ENCODE measurements at places on chromosomes 7 and 10.

- no peak for DNase-seq
Observed at GRCh38 chr7:51706851-51707250, 390.2 kb upstream of the COBL start.

- DNase-seq: no peak
Observed at GRCh38 chr7:14420768-14421167, 431.3 kb upstream of the ETV1 start.

- DNase-seq: no peak
Observed at GRCh38 chr10:132582771-132583170, 45.2 kb downstream of the INPP5A start.

DNA sequence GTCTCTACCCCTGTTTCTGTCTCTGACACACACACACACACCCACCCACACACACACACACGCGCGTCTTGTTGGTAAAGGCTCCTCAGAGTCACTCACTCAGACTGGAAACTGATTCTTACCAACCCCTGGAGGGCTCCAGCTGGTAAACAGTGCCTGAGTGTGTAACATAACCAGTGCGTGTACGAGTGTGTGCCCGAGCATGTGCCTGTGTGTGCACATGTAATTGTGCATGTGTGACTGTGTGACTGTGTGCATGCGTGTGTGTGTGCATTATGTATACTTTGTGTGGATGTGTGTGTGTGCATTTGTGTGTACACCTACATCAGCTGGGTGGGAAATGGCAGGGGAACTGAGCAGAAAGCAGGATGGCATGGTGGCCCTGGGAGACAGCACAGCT, 317.1 kb downstream of the WDR37 start:
- DNase-seq: no peak

DNA sequence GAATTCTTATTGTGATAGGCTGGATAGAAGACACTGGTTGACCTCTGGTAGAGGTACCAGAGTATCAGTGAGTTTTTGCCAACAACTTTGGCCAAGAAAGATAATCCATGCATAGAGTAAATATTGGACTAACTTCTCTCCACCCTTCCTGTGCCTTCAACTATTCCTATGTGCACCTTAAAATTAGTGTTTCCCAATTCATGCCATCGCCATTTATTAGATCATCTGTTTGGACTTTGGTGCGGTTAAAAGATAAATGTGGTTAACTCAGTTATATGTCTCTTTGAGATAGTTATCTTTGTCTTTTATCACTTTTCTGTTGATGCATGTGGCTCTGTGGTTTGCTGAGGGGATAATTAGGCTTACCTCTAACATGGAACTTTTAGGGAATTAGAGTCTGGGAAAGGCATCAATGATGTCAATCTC, 4.6 kb downstream of the PAPSS2 start:
- no peak for DNase-seq

DNA sequence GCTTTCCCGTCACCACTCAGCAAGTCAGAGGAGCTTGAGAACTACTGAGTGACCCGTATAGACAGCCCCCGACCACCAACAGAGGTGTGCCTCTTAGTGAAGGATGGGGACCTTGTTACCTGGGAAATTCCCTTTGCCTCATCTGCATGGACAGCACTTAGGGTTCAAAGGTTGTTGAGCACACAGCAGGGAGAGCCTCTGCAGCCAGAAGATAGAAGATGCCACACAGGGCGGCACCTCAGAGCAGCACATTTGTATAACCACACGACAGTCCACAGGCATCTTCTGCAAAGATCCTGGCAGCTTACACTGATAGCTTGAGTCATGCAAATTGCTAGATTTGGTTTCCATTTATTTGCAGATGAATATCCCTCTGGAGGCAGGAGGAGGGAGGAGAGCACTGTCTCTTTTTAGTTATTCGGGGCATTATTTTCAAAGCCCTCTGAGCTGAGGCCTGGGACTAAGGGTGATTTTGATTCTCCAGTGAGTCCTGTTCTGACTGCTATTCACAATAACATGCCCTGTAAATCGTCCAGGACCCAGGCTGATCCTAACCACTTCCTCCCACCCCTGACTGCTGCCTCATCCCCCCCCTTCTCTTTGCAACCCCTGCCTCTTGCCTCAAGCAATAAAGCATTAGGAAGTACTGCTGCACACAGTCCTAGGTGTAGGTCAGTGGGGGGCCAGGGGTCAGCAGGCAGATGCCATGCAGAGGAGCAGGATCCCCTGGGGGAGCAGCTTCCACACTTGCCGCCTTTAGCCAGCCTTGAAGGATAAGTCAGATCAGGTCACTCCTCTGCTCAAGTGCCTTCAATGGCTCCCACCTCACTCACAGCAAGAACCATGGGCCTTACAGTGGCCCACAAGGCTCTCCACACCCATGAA, 24.6 kb upstream of the INMT start:
- DNase-seq: no peak

DNA sequence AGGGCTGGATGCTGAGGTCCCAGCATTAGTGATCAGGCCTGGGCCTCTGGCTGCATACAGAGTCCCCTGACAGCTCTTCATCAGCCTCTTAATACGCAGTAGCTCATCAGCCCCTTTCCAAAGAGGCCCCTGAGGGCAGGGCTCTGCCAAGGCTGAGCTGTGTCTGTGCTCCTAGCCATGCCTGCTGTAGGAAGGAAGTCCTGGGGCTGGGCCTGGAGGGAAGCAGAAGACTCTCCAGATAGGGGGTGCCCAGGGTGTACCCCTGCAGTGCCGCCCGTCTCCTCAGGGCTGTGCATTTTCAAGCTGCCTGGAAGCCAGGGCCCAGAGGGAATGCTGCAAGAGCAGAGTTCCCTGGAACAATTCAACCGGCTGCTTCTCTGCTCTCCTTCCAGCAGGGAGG, 7.3 kb upstream of the RET start:
- no peak for DNase-seq

- DNase-seq: no peak
Observed at GRCh38 chr10:117790179-117790578, 247.6 kb downstream of the EMX2 start.

- no peak for DNase-seq
Observed at GRCh38 chr7:142012825-142013511, 17.3 kb downstream of the MGAM start.

GRCh38 chr7:128759242-128759641, 16.4 kb downstream of the OPN1SW start:
- no peak for DNase-seq

- DNase-seq: no peak
Observed at GRCh38 chr7:82696631-82697030, 253.1 kb upstream of the CACNA2D1 start.

DNA sequence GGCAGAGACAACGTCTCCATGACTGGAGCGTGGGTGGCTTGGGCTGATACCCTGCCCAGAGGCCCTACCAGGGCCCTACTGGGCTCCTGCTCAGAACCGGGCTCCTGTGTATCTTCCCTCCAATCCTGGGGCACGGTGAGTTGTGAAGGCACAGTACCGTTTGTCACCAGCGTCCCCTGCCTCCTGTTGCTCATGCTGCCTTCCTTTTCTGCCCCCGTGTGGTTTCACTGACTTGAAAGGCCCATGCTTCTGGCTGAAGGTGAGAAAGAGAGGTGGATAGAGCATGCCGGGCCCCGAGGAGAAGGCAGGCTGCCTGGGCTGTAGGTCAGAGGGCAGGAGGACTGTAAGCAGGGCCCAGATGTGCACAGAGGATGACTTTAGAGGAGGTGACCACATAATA, 9.1 kb upstream of the DMBT1 start:
- peak; percentile 15 for DNase-seq

GRCh38 chr7:116431787-116432526, 67.6 kb upstream of the CAV2 start:
- no peak for DNase-seq

DNA sequence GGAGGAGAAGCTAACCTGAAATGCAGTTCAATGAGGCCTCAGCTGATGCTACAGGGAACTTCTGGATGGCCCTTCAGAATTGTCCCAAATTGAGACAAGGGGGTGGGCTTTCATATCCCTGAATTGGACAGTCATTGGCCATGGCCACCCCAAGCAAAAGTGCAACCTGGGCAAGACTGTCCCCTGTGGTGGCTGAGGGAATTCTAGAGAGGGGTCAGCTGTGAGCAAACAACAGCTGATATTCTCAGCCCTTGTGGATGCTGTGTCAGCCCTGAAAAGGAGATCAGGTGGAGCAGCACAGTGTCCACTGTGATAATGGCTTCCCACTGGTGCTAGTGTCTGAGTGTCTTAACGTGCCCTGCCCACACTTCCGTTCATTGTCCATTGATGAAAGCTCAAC, 76.6 kb downstream of the SLC16A9 start:
- no peak for DNase-seq

- DNase-seq: no peak
Observed at GRCh38 chr7:138245682-138246081, 169.4 kb downstream of the AKR1D1 start.

DNA sequence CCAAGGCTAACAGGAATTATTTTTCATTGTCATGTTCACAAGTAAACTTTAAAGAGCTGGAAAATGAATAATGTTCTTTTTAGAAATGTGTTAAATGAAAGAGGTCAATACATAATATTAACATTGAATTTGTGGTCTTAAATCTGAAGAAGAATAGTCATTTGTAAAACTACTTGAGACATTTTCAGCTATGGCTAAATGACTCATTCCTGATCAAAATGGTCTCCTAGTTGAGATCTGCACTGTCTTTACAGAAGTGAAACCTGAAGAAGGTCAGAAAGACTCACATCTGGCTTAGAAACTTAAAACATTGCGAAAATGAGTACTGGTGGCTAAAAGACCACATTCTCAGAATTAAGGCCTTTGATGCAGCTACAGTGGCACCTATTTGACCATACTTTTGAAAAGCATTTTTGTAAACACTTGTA, 5.9 kb downstream of the PIK3CG start:
- DNase-seq: no peak

DNA sequence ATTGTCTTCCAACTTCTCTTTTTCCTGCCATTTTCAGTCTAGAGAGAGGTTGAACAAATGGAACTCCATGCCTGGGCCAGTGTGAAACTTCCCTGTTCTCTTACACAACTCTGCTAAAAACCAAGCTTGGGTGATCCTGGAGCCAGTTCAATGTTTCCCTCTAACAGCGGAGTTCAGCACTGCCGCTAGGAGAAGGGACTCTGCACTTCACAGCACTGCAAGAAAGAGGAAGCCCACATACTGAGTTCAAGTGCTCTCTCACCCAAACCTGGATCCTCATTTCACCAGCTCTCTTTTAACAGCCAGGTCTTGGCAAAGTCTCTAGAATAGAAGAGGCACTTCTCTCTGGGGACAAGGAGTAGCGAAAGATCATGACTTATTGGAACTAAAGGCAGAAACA, 18.8 kb downstream of the FOXI2 start:
- no peak for DNase-seq

DNA sequence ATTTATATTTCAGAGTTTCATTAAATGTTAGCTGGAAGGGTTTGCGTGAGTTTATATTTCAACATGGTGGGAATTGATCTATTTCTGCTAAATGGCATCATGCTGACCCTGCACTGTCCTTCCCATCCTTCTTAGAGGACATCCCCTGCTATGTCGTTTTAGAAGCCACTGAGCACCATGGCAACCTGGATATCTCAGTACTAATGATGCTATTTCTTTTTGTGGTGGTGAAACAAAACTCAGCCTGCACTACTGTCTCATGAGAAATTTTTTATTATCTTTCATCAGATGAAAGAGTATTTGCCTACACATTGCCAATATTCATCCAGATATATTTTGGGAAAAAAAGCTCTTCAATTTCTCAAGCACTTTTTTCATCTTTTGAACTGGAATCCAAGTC, 12.1 kb downstream of the EPDR1 start:
- no peak for DNase-seq

GRCh38 chr10:11225935-11226334, 208.3 kb downstream of the CELF2 start:
- DNase-seq: peak; percentile 33

- DNase-seq: no peak
Observed at GRCh38 chr10:19877466-19878255, 61.4 kb downstream of the PLXDC2 start.
